WTC11 (cell line): ENCODE measurements at places on chromosomes 13 and 19.

DNA sequence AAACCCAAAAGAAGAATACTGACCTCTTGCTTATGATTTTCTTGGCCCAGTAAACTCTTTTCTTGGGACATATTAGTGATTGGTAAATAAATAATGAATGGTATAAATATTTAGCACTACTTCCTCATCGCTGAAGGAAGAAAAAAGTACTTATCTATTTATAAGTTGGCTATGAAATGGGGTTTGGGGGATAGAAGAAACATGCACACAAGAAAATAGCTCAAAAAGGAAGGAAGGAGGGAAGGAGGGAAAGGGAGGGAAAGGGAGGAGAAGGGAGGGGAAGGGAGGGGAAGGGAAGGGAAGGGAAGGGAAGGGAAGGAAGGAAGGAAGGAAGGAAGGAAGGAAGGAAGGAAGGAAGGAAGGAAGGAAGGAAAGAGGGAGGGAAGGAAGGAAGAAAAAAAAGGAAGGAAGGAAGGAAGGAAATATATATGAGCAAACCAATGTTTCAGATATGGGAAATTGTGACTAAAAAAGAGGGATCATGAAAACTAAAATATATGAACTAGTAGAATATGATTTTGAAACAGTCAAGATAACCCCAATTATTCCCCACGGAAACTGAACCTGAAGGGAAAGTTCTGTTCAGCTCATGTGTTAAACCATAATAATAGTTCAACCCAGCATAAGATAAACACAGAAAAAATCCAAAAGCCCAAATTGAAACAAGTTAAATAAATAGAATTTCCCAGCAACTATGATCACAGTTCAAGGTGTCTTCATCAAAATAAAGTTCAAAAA lies 75.3 kb downstream of the FGF14 start:
- DNase-seq: no peak

DNA sequence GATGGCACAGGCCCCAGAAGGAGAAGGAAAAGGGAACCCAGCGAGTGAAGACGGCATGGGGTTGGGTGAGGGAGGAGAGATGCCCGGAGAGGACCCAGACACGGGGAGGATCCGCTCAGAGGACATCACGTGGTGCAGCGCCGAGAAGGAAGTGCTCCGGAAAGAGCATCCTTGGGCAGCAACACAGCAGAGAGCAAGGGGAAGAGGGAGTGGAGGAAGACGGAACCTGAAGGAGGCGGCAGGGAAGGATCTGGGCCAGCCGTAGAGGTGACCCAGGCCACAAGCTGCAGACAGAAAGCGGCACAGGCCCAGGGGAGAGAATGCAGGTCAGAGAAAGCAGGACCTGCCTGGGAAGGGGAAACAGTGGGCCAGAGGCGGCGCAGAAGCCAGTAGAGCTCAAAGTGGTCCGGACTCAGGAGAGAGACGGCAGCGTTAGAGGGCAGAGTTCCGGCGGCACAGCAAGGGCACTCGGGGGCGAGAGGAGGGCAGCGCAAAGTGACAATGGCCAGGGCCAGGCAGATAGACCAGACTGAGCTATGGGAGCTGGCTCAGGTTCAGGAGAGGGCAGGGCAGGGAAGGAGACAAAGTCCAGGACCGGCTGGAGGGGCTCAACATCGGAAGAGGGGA lies 1.1 kb downstream of the PPP1R12C start:
- no peak for DNase-seq

- no peak for DNase-seq
These were observed 213.2 kb downstream of the ATP8A2 start for GRCh38 chr13:25585000-25585399.

- DNase-seq: no peak
These were observed 13.7 kb downstream of the EPHX3 start for GRCh38 chr19:15218501-15218900.

DNA sequence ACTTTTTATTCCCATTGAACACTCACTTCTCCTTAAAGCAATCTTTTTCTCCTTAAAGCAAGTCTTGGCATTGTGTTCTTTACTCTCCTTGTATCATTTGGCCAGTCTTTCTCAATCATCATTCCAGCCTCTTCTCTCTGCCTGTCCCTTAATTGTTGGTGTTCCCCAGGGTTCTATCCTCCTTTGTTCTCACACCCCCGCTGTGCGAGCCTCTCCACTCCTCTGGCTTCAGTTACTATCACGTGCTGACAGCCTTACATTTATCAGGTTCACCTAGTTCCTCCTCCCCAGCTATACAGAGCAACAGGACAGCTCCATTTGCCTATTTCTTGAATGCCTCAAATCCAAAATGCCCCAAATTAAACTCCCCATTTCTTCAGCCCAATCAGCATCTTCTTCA lies 24.6 kb downstream of the CYSLTR2 start:
- peak; percentile 22 for DNase-seq

GRCh38 chr13:113897161-113897560 lies 33.3 kb upstream of the GAS6 start:
- DNase-seq: no peak

GRCh38 chr13:39485314-39485700 lies 117.7 kb downstream of the LHFPL6 start:
- no peak for DNase-seq

- no peak for DNase-seq
These were observed 67.1 kb downstream of the MLLT1 start for GRCh38 chr19:6212403-6213265.

GRCh38 chr13:50613356-50613831 lies 230.1 kb downstream of the DLEU7 start:
- no peak for DNase-seq

- peak; percentile 13 for DNase-seq
These were observed 41.4 kb downstream of the ZNF333 start for GRCh38 chr19:14731200-14731599.

DNA sequence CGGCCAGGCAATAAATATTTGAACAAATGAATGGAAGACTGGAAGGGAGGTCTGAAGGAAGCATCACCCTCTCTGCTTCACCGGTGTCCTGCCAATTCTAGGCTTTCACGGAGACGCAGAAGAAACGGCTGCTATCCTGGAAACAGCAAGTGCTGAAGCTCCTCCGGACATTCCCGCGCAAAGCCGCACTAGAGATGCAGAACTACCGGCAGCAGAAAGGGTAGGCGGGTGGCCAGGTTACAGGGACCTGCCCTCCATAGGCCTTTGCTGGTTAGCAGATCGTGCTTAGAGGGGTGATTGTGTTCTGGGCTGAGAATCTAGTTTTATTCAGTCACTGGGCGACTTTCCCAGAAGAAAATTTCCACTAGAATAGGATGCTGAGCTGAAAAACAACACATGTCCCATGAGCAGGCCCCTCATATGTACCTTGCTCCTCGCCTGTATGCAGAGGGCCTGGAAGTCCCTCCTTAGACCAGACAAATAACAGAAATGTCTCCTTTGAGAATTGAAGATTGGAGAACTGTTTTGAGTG lies 11.0 kb downstream of the PAF1 start:
- DNase-seq: no peak

DNA sequence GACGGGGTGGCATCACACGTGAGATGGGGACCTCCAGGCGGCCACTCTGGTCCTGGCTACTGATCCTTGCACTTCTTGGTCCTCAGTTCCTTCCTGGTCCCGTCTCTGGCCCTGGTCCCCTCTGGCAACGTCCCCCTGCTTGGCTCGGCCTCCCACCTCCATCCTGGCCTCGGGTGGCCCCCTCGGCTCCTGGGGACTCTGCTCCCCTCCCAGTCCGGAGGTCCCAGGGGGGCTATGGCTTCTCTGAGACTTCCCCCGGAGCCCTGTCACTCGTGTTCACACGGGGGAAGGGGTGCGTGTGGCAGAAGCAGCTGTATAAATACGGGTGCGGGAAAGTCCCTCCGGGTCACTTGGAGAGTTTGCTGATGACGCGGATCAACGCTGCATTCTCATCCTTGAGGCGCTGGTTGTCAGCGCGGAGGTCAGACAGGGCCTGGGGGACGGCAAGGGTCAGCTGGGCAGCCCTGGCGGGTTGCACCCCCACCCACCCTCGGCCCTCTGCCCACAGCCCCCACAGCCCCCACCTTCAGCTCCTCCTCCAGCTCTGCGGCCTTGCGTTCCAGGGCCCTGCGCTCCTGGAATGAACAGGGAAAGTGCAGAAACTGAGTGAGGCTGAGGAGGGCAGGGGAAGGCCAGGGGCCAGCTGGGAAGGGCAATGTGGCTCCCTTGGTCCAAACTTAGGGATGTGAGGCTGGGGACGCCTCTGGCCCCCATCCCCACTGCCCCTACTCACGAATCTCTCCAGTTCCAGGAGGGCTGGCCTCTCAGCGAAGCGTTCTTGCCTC lies 15.6 kb downstream of the EPS8L1 start:
- DNase-seq: no peak

DNA sequence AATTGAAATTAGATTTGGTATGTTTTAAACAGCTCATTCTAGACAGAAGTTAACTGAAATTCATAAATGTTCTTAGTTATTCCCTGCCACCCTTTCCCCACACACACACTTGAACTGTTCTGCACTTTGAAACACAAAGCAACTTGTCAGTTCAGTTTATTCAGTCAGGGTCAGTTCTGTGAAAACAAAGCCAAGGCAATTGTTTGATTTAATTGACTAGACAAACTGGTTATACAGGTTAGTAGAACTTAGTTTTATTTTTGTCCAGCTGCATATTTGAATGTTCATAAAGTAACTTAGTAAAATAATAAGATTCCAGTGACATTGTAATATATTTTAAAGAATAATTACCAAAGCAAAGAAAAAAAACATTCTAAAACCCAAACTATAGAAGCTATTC lies 98.3 kb upstream of the KLF5 start:
- DNase-seq: no peak

- DNase-seq: no peak
These were observed 29.7 kb downstream of the NKPD1 start for GRCh38 chr19:45130888-45131615.

DNA sequence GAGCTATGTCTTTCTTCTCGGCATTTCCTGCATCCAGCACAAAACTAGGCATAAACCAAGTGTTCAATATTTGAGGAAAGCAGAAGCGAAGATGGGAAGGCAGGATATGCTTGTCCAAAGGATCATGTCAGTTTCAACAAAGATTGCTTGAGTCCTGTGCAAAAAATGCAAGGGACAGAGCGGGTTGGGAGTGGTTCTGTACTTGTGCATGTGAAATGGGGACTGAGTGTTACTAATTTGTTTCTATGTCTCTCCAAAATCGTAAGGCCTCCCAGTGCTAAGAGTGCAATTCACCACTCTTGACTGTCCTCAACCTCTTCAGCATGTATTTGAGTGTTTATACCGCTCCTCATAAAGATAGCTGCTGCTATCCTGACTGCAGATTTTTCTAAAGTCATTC lies 166.2 kb downstream of the DLEU7 start:
- no peak for DNase-seq

DNA sequence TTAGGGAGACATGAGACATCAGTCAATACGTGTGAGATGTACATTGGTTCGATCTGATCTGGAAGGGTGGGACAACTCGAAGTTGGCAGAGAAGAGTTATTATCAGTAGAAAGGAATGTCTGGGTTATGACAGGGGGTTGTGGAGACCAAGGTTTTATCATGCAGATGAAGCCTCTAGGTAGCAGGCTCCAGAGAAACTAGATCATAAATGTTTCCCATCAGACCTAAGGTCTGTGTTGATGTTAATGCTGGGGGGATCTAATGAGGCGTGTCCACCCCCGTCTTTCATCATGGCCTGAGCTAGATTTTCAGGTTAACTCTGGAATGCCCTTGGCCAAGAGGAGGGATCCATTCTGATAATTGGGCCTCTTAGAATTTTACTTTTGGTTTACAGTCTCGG lies 187.0 kb upstream of the KL start:
- DNase-seq: no peak

DNA sequence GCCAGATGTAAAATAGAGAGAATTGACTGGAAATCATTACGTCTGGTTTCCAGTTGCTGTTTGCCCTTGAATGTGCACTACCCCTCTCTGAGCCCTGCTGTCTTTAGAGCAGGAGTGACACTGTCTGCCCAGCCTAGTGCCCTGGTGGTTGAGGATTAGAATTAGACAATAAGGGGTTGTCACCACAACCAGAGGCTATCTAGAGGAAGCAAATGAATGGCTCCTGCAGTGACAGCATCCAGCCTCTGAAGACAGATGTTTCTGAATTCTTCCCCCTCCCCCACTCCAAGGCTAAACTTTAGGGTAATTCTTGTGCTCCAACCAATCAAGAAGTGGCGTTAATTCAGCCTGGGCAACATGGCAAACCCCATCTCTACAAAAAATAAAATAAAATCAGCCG lies 2.0 kb downstream of the RAB8A start:
- no peak for DNase-seq

- DNase-seq: no peak
These were observed 236.7 kb upstream of the SLITRK1 start for GRCh38 chr13:84118839-84119409.

- no peak for DNase-seq
These were observed 908.0 kb upstream of the ATXN8OS start for GRCh38 chr13:69199664-69200063.

GRCh38 chr13:23867027-23867491 lies 22.1 kb downstream of the MIPEP start:
- DNase-seq: no peak

- DNase-seq: no peak
These were observed 526.9 kb downstream of the MYO16 start for GRCh38 chr13:109156181-109156935.

- no peak for DNase-seq
These were observed 531.8 kb downstream of the EFNB2 start for GRCh38 chr13:106003651-106004050.

GRCh38 chr19:29528946-29529645 lies 3.3 kb downstream of the VSTM2B start:
- peak; percentile 33 for DNase-seq
